CD4-positive, alpha-beta T cell (primary cell): ENCODE measurements at places on chromosomes 11 and 22. TPM values are rescaled to one million over a fixed set of nuclear protein-coding genes. Genes with fewer than 3 reads are reported as not detected.

The TPBGL gene
- total RNA-seq: 0.78 TPM

The PHF21B gene
- total RNA-seq: not detected

The OR5AR1 gene
- total RNA-seq: not detected

The CNGA4 gene
- 0.16 TPM for total RNA-seq

DNA sequence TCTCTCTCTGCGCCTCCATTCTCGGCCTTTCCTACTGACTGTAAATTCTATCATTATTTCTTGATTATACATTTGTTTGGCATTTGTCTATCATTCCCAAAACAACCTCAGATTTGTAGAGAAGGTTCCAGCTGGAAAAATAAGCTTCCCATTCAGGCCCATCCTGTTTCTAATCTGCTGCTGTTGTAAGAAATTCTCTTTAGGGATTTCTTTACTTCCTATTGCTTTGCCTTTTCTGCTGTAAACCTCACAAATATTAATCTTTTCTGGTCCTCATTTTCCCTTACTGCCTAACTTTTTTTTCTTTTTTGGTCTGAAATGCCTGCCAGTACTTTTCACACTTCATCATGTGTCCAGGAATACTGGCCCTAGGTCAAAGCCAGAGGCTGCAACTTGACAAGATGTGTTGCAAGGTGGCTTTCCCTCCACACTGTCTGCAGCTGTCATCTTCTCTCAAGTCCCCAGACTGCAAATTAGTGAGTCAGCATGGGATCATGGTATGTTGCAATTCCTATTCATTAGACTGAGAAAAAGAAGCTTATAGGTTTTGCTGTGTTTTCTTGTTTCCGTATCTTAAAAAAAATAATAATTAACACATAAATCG, 858.7 kb upstream of the CHORDC1 start:
- no peak for DNase-seq
- H3K27me3 ChIP-seq: no peaks in the 10 kb centered on the region
- H3K27ac ChIP-seq: no peak overlapping the region
- H3K36me3 ChIP-seq: no peaks in the 10 kb centered on the region
- no peaks in the 10 kb centered on the region for H3K4me1 ChIP-seq

- no peak overlapping the region for H3K27ac ChIP-seq
- peaks cover 2% of the 10 kb centered on the region for H3K27me3 ChIP-seq
- H3K36me3 ChIP-seq: no peaks in the 10 kb centered on the region
- DNase-seq: no peak
- no peak overlapping the region for H3K4me3 ChIP-seq
These were observed 23.7 kb downstream of the MUC5AC start for GRCh38 chr11:1181420-1181819.

DNA sequence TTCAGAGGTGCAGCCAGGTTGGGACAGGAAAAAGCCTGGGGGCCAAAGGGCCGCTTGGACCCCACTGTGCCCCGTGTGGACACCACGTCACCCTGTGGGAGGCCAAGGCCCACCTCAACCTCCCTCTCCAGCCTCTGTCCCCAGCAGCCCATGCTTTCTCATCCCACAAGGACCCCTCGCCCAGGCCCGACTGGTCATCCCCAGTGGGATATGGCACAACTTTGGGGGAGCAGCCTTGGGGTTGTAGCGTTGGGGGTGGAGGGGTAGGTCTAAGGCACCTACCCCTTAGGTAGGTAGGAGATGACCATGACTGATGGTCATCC, 44.0 kb downstream of the IGF2 start:
- DNase-seq: no peak
- no peaks in the 10 kb centered on the region for H3K36me3 ChIP-seq
- H3K27ac ChIP-seq: no peak overlapping the region

GRCh38 chr11:113287801-113288200, 26.6 kb upstream of the TTC12 start:
- peaks cover 4% of the 10 kb centered on the region for H3K4me1 ChIP-seq
- H3K36me3 ChIP-seq: no peaks in the 10 kb centered on the region
- H3K4me3 ChIP-seq: no peak overlapping the region
- no peak for DNase-seq

DNA sequence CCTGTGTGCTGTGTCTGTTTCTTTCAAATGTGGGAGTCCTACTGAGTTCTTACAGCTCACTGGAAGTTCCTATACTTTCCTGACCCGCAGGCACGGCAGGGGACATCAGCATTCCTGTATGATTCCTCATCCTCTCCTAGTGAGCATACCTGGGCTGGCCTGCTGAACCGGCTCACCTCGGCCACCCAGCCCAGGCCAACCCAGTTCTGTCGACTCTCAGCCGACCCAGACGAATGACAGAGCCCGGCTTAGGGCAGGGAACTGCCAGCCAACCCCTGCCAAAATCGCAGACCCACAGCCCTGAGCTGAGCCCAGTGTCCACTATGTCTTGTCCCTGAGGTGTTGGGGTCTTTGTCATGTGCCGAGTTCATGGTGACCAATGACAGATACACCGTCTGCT, 339.7 kb downstream of the BRD1 start:
- H3K4me1 ChIP-seq: no peaks in the 10 kb centered on the region
- no peak for DNase-seq
- H3K36me3 ChIP-seq: no peaks in the 10 kb centered on the region
- H3K4me3 ChIP-seq: no peak overlapping the region
- H3K27me3 ChIP-seq: no peaks in the 10 kb centered on the region

DNA sequence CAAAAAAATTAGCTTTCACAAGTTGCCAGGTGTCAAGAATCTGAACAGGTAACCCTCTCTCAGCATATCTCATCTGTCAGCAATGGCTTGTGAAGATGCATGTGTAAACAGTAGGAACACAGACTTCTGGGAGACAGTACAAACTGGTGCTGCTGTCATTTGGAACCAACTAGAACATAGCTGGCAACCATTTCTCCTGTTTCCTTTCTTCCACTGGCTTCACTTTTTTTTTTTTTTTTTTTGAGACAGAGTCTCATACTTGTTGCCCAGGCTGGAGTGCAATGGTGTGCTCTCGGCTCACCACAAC, 2.1 kb upstream of the PIK3C2A start:
- peaks cover 27% of the 10 kb centered on the region for H3K4me1 ChIP-seq
- H3K27me3 ChIP-seq: no peaks in the 10 kb centered on the region
- DNase-seq: no peak
- H3K27ac ChIP-seq: no peak overlapping the region
- no peaks in the 10 kb centered on the region for H3K36me3 ChIP-seq

DNA sequence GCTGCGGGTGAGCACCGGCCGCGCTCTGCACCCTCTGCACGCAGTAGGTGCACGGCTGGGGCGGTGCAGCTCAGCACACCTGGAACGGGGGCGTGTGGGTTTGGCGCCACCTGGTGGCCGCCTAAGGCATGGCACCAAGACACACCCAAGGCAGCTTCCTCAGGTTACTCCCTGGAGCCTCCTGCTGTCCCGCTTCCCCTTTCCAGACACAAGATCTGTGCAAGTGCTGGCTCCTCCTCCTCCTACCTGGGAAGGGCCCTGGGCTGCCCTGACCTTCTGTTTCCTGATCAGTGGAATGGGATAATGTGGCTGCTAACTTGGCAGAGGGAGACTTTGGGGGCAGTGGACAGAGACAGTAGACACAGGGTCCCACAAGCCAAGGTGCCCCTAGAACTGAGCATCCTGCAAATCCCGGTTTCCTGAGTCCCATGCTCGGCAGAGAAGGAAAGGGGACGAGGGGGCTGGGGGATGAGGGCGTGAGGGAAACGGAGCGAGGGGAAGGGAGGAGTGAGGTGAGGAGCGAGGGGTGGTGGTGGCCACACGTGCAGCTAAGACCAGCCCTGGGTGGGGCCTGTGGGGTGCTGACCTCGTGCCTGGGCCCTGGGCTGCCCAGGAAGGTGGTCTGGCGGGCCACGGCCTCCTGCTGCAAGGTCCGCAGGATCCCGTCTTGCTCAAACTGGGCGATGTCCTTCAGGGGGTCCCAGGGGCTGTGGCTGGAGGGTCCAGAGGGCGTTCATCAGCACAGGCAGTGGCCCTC, 34.8 kb upstream of the CARS1 start:
- H3K27ac ChIP-seq: no peak overlapping the region
- H3K4me3 ChIP-seq: no peak overlapping the region
- H3K4me1 ChIP-seq: peaks cover 6% of the 10 kb centered on the region
- H3K27me3 ChIP-seq: no peaks in the 10 kb centered on the region

DNA sequence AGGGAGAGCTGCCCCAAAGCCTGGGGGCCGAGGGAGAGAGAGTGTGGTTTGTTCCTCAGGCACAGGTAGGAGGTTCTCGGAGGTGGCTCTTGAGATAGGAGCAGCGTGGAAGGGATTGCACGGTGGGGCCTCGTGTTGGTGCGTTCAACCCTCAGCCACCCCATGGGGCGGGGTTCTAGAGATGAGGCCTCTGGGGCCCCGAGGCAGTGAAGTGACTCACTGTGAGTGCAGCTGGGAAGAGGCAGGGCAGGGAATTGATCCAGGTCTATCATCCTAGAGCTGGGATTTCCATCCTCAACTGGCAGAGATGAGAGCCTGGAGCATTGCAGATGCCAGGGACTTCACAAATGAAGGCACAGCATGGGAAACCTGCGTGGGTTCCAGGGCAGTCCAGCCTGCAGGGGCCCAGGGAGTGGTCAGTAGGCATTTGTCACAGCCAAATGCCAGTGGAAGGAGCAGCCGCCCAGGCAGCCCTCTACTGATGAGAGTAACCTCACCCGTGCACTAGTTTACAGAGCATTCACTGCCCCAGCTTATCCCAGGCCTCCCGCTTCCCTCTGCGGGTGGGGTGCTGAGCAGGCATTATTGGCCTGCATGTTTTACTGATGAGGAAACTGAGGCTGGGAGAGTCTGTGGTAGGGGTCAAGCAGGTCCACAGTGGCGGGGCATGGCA, 5.1 kb upstream of the SMARCB1 start:
- no peak overlapping the region for H3K4me3 ChIP-seq
- no peaks in the 10 kb centered on the region for H3K27me3 ChIP-seq
- no peaks in the 10 kb centered on the region for H3K36me3 ChIP-seq
- H3K4me1 ChIP-seq: peaks cover 13% of the 10 kb centered on the region
- no peak overlapping the region for H3K27ac ChIP-seq

DNA sequence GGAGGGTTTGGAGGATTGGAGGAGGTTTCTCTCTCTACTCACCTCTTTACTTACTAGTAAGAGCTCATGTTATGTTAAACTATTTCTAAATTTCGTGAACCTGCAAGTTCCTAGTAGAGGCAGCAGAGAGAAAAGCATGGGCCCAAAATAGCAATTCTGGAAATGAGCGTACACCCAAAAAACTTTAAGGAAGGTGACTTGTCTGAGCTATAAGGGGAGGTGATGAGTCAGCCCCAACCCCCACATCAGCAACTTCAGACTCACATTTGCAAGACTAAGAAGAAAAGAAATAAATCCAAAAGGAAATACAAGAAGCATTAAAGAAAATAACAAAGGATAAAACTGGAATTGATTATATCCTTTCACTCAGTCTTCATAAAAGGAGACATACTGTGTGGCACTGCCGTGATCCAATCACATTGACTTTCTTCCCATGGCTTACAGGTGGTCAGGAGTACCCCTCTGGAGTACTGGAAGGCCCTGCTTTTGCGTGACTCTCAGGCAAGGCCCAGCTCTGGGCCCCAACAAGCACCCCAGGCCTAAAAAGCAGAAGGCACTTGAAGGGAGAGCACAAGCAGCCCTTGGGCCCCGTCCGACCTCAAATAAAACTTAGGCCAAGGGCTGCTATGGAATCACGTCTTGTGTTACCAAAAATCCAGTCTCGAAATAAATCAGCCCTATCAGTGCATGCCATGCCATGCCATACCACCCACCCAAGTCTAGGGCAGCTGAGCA, 14.3 kb downstream of the PACSIN2 start:
- H3K36me3 ChIP-seq: peaks cover 2% of the 10 kb centered on the region
- no peak overlapping the region for H3K27ac ChIP-seq
- no peak overlapping the region for H3K4me3 ChIP-seq
- peaks cover 52% of the 10 kb centered on the region for H3K4me1 ChIP-seq
- H3K27me3 ChIP-seq: no peaks in the 10 kb centered on the region
- DNase-seq: no peak

DNA sequence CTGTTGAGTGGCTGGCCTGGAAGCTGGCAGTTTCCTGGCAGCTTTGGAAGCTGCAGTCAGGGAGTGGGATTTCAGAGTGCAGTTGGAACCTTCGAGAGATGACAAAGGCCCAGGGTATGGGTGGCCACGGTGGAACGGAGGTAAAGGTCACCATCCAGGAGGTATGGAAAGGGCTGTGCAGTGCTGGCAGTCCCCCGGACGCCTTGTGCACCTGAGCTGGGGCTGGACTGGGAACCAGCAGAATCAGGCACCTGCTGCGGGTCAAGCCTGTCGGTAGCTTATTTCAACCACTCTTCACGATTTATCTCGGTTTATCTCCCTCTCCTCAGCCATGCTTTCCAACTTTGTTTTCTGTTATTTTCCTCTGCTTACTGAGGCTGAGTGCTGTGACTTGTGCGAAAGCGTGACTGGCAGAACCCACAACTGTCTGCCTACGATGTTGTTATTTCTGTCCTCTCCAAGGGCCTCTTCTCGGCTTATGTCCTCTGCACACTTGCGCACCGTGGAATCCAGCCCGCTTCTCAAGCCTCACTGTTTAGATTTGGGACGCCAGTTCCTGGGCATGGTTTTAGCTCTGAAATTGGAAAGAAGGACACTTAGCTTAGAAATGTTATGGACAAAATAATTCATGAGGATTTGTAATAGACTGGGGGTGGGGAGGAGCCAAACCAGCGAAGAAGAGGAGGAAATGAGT, 24.0 kb upstream of the ATXN10 start:
- H3K27ac ChIP-seq: no peak overlapping the region
- no peak for DNase-seq
- H3K4me1 ChIP-seq: peaks cover 12% of the 10 kb centered on the region
- no peak overlapping the region for H3K4me3 ChIP-seq
- H3K27me3 ChIP-seq: peaks cover 13% of the 10 kb centered on the region
- H3K36me3 ChIP-seq: no peaks in the 10 kb centered on the region
